ENCODE measurements at places on chromosomes 2 and 18. TPM values are rescaled to one million over a fixed set of nuclear protein-coding genes. Genes with fewer than 3 reads are reported as not detected.

ZRANB3 gene
- total RNA-seq = 3.3 TPM

CCDC74A gene
- total RNA-seq = not detected

DNA sequence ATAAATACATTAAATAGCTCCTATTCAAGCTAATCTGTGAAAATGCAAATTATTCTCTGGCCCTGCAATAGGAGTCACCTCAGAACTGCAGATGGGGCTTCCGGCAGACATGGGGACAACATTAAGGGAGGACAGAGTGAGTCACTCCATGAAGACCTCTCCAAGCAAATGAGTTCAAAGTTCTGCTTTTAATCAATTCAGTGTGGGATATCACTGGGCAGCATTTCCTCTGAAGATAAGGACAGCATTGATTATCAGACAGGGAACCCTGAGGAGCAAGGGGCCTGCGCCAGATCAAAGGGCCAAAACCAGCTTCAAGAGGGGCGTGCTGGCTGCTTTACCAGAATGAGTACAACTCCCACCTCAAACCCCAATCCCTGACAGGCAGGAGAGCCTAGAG is 356.9 kb upstream of the KLHL29 start:
- H3K27me3 ChIP-seq = no peaks in the 10 kb centered on the region
- no peaks in the 10 kb centered on the region for H3K4me1 ChIP-seq
- no peaks in the 10 kb centered on the region for H3K36me3 ChIP-seq
- no peak for DNase-seq

DNA sequence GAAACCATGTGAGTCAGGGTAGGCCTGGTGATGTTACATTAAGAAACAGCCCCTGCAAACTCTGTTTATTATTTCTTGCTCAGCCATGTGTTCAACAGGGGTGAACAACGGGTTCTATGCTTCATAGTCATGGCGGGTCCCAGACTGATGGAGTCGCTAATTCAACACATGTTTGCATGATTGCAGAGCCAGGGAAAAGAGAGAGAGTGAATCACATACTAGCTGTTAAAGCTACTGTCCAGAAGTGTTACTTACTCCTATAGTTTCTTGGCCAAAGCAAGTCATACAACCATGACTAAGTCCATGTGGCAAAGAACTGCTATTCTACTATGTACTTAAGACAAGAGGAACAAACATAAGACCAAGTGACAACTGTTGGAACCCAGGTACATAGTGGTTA is 241.2 kb upstream of the SKOR2 start:
- DNase-seq = no peak
- no peaks in the 10 kb centered on the region for H3K4me1 ChIP-seq
- H3K36me3 ChIP-seq = no peaks in the 10 kb centered on the region
- H3K27ac ChIP-seq = no peak overlapping the region
- H3K27me3 ChIP-seq = no peaks in the 10 kb centered on the region
- no peak overlapping the region for H3K4me3 ChIP-seq

- no peak overlapping the region for H3K27ac ChIP-seq
- no peak for DNase-seq
- H3K4me1 ChIP-seq = no peaks in the 10 kb centered on the region
Measured at GRCh38 chr18:10789180-10789579, 263.4 kb downstream of the NAPG start.
